ENCODE measurements at places on chromosomes 6 and 20. TPM values are rescaled to one million over a fixed set of nuclear protein-coding genes. Genes with fewer than 3 reads are reported as not detected.

The PGBD1 gene
- 2.3 TPM for polyA plus RNA-seq

The FRS3 gene
- 5.5 TPM for polyA plus RNA-seq

The SEL1L2 gene
- polyA plus RNA-seq, result 1.1 TPM

The TGIF2 gene
- 4.9 TPM for polyA plus RNA-seq

The MAS1 gene
- polyA plus RNA-seq, result 0.02 TPM

Measured in right cardiac atrium (tissue), 5 donors.